ENCODE measurements at places on chromosomes 7 and 10. TPM values are rescaled to one million over a fixed set of nuclear protein-coding genes. Genes with fewer than 3 reads are reported as not detected.

FAM131B gene
- total RNA-seq, result 20.1 TPM

GRCh38 chr10:126087153-126087680 is 190.9 kb downstream of the FANK1 start:
- no peaks in the 10 kb centered on the region for H3K27me3 ChIP-seq
- no peak overlapping the region for H3K27ac ChIP-seq
- DNase-seq, result no peak
- no peaks in the 10 kb centered on the region for H3K36me3 ChIP-seq

DNA sequence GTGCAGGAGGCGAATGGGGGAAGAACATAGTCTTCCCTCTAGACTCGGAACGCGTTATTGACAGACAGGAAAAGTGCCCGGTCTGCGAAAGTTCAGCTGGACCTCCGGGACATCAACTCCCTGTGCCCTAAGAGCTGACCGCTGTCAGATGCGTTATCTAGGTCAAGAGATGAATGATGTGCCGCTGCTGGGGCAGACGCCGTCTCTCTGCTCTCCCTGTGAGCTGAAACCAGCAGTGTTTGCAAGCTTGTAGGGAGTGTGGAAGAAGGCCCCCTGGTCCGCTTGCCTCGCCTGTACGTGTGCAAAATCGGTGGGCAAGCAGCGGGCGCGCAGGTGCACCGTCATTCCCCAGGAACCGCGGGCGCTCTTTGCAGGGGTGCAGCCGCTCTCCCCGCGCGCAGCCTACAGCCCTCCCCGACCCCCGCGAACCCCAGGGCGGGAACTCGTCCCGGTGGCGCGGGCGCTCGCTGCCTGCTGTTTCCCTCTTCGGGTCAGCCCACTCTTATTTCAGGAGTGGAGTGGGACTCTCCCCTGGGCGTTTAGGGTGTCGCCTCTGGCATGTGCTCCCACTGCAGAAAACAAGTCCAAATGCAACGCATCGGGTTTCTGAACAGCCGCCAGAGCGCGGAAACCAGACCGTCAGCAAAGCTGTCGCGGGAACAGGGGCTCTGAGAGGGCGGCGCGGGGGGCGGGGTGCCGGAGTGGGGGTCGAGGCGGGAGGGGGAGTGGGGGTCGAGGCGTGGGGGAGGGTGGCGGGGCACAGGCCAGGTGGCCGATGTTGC is 1.8 kb upstream of the PFKFB3 start:
- H3K4me3 ChIP-seq, result peak overlapping the region; percentile 75
- peak; percentile 68 for DNase-seq
- H3K36me3 ChIP-seq, result no peaks in the 10 kb centered on the region
- H3K27me3 ChIP-seq, result peaks cover 56% of the 10 kb centered on the region
- H3K27ac ChIP-seq, result no peak overlapping the region
- H3K4me1 ChIP-seq, result peaks cover 23% of the 10 kb centered on the region

CTAGE4 gene
- 1.1 TPM for total RNA-seq

WEE2 gene
- total RNA-seq, result not detected

DNA sequence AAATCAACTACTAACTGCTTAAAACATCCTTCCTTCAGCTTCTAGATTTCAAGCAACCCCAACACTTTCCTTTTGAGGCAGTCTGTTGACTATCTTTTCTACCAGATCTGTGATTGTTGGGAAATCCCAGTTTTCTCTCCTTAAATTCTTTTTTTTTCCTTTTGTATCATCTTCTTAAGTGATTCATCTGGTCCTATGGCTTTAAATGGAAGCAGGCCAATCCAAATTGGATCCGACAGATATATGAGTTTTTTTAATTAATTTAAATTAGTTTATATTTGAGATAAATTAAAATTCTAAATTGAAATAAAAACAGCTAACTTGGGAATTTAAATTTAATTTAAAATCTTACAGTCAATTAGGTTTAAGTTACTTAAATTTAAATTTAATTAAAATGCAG is 151.2 kb upstream of the PCLO start:
- H3K4me1 ChIP-seq, result peaks cover 1% of the 10 kb centered on the region
- no peak overlapping the region for H3K27ac ChIP-seq

GRCh38 chr10:28627102-28627501 is 50.2 kb upstream of the BAMBI start:
- no peak overlapping the region for H3K27ac ChIP-seq
- no peaks in the 10 kb centered on the region for H3K4me1 ChIP-seq
- no peaks in the 10 kb centered on the region for H3K27me3 ChIP-seq
- no peak overlapping the region for H3K4me3 ChIP-seq
- no peaks in the 10 kb centered on the region for H3K36me3 ChIP-seq

SPDYE2B gene
- total RNA-seq, result not detected

HMX3 gene
- total RNA-seq, result 0.12 TPM

CHCHD3 gene
- total RNA-seq, result 142 TPM

- H3K4me1 ChIP-seq, result peaks cover 46% of the 10 kb centered on the region
- no peaks in the 10 kb centered on the region for H3K36me3 ChIP-seq
- no peak overlapping the region for H3K27ac ChIP-seq
- H3K4me3 ChIP-seq, result no peak overlapping the region
Measured at GRCh38 chr7:105643384-105643783, 62.1 kb upstream of the EFCAB10 start.

DNA sequence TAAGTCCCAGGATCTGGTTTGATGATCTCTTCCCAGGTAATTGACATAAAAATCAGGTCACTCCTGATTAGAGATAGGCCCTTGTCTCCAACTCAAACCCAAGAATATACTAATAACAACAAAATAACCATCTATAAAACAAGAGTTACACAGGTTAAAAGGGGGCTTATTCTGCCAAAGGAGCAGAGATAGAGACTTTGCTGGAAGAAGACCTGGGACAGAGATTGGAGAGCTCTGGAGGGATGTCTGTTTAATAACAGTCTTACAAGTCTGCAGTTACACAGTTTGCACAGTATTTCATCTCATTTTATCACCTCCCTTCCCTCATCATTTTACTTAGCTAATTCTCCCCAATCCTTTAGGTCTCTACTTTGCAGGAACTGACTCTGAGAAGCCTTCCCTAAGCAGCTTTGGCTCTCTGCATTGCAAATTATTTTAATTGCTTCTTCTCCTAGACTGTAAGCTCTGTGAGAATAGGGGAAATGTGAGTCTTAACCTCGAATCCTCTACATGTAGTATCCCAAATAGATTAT is 3.7 kb upstream of the ZNF438 start:
- peaks cover 17% of the 10 kb centered on the region for H3K4me1 ChIP-seq
- H3K27ac ChIP-seq, result no peak overlapping the region
- H3K36me3 ChIP-seq, result no peaks in the 10 kb centered on the region
- no peak for DNase-seq
